ENCODE measurements at places on chromosomes 12 and 14.

DNA sequence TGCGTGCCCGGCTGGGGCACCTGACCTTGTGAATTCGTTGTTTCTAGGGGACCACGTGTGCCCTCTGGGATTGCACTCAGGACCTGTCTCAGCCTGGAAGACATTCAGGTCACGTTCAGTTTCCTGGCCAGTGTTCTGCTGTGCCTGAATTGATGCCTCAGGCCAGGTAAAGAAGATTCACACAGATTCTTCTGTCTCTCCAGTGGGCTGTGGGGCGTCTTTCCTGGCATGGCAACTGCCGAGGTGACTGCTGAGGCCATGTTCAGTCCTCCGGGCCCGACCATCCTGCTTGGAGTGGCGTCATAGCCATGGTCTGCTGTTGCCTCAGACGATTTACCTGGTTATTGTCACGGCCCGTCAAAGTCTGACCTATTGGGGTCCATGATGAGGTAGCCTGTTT is 13.5 kb downstream of the ZNF605 start:
- DNase-seq, result no peak

DNA sequence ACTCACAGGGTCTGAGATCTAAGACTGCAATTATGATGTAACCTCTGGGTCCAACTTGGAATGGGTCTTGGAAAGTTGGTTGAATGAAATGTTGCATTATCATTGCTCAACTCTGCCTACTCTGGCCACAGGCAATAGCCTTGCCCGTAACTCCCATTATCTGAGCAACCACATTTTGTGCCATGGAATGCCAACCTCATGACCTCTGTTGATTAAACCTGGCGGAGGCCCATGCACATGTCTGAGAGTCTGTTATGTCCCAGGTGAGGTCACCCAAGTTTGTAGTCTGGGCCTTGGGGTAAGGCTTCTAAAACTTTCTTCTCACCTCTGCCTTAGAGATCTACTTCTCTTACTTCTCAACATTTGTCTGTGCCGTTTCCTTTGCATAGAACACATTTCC is 140.9 kb downstream of the TBX5 start:
- DNase-seq, result no peak

DNA sequence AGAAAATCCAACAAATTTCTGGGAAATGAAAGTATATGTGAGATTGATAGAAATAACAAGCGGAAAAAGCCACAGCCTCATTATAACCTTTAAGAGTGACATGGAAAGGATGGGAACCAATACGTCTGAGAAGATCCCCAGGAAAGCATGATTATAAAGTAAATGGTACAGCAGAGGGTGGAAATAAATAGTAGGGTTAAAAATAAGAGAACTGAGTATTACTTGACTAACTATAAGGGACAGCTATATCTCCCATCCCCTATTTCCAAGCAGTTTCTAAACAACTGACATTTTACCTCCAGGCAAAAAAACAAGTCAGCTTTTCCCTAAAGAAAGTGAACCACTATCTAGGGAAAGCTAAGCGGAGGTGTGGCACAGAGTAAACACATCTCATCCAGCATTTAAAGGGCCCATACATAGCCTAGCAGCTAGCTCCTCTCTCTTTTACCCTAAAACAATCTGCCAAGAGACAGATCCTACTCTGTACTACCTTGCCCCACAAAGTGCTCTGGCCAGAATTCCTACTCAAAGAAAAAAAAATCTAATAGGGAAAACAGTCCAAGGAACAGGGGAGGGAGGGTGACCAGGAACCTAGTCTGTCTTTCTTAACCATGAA is 11.2 kb downstream of the OSBPL8 start:
- DNase-seq, result no peak

DNA sequence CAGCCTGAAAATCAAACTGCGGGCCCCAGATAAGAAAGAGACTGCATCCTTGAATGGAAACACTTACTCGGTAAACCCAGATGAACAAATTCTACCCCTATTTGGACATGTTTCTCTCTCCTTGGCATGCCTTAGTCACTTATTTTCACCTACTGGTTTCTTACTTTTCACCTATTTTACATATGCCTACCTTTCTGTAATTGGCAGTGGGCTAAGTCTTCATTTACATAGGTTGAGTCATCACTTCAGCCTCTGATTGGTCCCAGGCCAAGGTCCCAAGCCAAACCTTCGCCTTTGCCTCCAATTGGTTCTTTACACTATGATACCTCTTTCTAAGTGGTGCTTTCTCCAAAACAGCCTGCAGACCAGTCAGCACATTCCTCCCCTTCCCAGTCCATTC is 111.3 kb downstream of the DYRK2 start:
- no peak for DNase-seq

- DNase-seq, result no peak
These were observed 1.6 kb downstream of the ACSS3 start for GRCh38 chr12:81079280-81080076.

GRCh38 chr12:108112832-108113556 is 16.1 kb upstream of the WSCD2 start:
- peak; percentile 73 for DNase-seq

DNA sequence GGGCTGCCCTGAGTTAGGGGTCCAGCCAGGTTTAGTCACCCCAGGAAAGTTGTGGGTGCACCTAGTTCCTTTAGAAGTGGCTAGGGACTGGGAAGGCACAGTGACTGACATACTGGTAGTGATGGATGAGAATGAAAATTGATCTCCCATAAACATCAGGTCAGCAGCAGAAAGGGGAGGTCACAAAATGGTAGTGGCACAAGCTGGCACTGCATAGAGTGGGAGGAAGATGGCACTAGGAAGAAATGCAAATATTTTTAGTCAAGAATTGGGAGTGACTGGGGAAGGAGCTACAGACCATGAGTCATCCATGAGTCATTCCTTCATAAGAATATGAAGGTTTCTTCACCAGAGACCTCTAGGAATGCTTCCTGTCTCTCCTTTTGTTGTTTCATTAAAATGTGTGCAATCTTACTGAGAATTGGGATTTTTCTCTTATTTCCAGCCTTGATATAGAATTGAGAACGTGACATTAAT is 198.3 kb upstream of the AMIGO2 start:
- no peak for DNase-seq

DNA sequence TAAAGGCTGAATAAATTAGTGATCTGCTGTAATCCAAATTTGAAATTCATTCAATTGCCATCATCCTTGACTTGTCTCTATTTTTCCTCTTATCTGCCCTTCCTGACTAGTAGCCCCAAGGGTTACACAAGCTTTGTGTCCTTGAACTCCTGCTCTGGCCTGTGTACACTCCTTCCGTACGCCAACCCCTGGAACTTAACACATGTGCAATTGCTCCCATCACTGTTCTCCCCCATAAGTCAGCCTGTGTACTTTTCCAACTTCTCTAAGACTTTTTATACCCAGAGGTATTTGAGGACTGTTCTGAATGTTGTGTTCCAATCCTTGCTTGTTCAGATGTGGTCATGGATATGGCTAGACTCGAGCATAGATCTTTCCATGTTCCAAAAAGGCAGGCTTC is 171.1 kb upstream of the G2E3 start:
- DNase-seq, result no peak

DNA sequence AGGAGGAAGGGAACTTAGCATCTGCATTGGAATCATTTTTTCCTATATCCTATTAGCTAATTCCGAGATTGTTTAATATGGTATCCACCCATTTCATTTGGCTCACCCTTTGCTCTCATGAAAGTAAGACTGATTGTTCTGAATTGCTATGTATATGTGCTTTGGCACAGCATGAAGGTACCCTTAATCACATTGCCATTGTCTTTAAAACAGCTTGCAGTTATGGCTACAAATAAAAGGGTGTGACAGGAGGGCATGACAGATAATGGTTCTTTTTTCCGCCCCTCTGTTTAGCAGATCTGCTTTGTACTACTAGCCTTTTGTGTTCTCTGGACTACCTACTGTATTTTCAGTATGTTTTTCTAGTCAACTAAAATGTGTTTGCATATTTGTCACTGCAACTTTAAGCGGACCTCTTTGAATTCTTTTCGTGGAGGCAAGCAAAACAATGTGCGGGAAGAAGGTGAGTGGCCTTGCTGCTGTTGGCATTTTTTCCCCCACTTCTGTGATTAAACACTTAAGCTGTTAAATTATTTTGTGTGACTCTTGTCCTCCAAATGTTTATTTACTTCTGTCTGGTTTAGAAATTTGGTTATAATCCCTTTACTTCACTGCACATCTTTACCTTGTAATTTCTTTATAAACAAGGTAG is 35.8 kb downstream of the FBXO34 start:
- no peak for DNase-seq

GRCh38 chr14:21553266-21553665 is 26.6 kb downstream of the OR10G3 start:
- DNase-seq, result no peak

DNA sequence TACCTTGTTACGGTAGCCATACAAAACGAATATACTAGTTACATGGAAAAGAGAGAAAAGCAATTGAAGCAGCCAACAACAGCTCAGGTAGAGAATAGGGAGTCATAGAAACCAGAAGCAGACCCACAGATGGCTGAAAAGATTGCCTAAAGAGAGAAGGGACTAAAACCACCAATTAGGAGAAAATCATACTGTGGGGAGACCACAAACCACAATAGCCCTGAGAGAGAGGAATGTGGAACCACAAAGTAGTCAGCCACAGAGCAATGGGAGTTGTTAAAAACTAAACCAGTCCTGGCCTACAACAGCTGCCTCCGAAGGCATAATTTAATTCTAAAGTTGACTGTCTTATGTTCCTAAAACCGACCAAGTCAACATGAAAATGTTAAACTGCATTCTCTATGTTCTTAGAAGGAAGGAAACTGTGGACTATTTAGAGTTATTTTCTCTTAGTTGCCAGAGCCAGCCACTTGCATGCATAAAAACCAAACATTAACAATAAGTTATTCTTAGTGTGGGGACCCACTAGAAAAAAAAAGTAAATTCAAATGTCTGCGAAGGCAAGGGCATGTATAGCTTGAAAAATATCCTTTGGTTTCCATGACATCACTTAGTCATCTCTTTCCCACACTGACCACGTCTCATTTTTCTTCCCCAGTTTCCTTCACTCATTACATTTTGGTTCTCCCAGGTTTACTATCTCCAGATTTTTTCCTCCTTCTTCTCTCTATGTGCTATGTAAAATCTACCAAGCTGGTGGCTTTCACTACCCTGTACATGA is 398.1 kb downstream of the NOVA1 start:
- DNase-seq, result no peak

- peak; percentile 24 for DNase-seq
These were observed 2.4 kb upstream of the RAB15 start for GRCh38 chr14:64974563-64974962.

DNA sequence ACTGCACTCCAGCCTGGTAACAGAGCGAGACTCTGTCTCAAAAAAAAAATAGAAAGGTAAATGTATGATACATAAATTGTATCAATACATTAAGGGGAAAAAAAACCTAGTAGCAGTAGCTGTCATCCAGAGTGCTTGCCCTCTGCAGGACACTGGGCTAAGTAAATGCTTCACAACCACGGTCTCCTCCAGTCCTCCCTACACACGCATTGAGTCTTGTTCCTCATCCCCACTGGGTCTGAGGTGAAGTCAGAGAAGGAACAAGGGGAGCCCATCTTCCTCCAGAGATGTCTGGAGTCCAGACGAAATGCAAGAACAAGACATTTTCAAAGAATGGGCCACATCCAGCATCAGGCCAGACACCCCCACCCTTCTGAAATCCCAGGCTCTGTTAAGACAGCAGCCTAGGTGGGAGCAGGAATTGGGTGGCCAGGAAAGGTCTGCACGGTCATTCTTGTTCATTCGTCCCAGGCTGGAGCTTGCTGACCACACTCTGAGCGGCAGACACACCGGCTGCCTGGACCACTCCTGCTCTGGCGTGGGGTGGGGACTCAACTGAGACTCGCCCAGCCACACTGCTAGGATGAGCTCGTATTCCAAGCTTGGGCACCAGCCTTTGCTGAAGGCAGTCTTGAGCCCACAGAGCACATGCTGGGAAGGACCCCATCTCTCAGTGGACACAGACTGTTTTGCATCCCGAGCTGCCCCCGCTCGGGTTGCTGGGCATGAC is 45.5 kb downstream of the CHGA start:
- no peak for DNase-seq

DNA sequence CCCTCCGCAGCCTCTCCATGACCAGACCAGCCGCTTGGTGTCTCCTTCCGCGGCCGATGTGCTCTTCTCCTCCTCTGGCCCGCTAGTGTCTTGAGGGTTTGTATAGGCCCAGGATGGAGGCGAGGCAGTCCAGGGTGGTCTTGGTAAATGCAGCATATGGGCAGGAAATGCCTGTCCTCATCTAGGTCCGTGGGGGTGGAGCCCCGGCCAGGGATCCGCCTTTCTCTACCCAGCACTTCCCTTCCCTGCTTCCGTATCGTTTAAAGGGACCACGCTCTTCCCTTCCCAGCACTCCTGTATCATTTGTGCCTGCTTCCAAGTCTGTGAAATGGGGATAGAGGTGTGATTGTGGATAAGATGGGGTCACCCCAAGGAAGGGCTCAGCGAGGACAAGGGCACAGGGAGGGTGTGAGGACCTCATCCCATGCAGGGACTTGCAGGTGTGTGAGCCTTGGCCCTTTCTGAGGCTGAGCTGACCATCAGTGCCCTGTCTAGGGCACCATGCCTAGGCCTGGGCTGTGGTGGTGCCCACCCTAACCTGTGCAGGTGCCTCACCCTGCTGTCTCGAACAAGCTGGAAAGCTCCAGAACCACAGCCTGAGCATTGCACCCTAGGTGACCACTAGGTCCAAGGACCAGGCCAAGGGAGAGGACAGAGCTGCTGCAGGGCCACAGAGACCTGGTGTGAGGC is 326.8 kb upstream of the RTL1 start:
- no peak for DNase-seq

GRCh38 chr12:75477137-75477536 is 3.4 kb upstream of the GLIPR1 start:
- DNase-seq, result no peak

DNA sequence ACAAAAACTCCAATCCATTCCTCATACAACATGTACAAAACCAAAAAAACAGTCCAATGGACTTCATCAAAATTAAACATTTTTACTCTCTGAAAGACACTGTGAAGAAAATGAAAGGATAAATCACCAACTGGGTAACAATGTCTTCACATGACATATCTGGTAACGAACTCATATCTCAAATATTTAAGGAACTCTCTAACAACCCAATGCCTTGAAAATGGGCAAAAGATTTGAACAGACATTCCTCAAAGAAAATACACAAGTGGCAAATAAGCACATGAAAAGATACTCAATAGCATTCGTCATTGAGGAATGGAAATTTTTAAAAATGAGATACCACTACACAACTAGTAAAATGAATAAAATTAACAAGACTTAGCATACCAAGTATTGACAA is 198.7 kb upstream of the RASSF8 start:
- DNase-seq, result no peak

GRCh38 chr12:49098035-49098451 is 3.4 kb upstream of the DHH start:
- peak; percentile 80 for DNase-seq

- DNase-seq, result no peak
These were observed 24.3 kb downstream of the DLK1 start for GRCh38 chr14:100750762-100751699.

- DNase-seq, result peak; percentile 50
These were observed 48.7 kb upstream of the ABCC9 start for GRCh38 chr12:21989819-21990412.

GRCh38 chr14:65260786-65261185 is 151.7 kb upstream of the FUT8 start:
- DNase-seq, result no peak

Data from eye (tissue), 1 donor.